ENCODE measurements at places on chromosomes 3 and 15.
A peak's percentile ranks its signal among the peaks of the same experiment; 100 is the strongest.

DNA sequence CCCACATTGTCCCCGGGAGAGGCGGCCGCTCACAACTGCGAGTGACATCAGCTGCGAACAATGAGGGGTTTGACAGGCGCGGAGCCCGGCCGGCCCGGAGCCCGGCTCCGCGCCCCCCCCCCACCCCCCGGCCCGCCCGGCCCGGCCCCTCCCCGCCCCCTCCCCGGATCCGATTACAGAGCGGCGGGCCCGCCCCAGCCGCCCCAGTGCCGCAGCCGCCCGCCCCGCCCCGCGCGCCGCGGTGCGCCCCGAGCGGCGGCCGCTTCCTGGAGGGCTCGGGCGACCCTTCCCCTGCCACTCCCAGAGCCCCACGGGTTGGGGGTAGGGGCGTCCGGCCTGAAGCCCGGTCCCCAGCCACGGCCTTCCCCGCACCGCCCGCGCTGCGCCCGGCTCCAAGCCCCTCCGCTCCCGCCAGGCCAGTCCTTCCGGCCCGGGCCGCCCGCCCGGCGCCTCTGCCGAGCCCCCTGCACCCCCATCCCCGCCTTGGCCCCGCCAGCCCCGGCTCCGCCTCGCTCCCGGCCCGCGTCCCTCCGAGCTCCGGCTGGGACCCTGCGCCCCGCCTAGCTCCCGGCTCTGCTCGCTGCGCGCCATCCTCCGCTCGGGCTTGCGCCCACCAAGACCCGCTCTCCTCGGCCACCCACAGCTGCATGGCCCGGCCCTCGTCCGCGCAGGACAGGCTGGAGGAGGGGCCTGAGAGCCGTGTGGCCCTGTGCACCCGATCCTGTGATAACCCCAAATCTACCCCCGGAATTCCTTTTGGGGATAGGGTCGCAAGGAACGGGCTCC lies at the start of gene PCBP4:
PCBP4 (minus strand) TSS at position 71 of the 786 bp plus-strand sequence. CDS start 6,214 bp downstream, outside the sequence.
- peak; percentile 53 for DNase-seq

DNA sequence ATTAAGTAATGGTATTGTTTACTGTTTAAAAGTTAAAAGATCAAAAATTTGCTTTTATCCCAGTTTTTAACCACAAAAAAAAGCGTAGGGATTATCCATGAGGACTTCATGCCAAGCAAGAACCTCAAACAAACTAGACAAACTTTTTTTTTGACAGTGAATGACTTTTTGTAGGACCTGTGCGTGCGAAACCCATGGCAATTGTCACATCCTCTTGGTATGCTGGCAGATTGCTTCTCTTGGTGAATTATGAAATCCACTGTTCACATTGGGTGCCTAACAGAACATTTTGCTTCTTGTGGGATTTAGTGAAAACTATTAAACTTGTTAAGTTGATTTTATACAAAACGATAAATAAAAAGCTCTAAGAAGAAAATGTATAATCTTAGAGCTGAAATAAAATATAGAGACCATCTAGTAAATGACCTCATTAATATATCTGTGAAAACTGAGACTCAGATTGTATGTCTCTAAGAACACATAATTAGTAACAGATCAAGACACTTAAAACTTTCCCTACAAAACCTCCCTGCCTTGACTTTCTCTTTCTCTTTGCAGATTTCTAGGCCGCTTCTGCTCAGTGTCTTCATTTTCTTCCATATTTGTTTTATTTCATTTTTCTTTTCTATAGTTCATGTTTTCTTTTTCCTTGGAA lies 87.3 kb upstream of the CGNL1 start:
- DNase-seq: no peak

- DNase-seq: no peak
Observed at GRCh38 chr3:62882676-62883200, 7.5 kb upstream of the CADPS start.

DNA sequence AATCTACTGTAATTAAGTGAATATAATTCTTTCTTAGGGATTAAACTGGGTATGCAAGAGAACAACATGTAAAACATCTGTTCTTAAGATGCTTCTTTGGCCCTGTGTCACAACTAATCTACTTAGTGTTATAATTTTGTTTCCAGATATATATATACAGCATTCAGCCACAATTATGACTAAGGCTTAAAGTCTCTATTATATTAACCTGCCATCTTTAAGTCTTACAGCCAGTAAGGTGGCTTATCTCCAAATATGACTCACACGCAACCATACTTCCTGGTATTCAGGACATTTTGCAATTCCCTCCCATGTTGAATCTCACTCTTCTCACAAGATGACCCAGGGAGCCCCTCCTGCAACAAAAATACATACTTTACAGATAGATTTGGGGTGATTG lies 6.6 kb upstream of the KBTBD8 start:
- no peak for DNase-seq

- no peak for DNase-seq
Observed at GRCh38 chr3:142236173-142236572, 10.8 kb upstream of the GK5 start.

DNA sequence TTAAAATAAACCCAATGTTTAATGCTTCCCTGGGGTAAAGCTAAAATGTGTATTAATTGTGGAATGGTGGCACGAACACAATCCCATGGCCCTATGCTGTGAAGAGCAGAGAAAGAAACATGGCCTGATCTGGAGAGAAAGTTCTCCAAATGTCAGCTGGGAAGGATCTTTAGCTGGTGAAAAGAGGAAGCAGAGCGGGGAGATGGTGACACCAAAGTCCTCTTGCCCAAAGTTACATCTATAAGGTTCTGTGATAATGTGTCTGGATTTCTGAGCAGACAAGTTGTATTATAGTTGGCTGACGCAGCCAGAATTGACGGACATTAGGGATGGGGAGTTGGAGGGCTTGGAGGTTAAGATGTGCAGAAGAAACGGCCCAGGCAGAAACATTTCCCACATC lies 196.2 kb downstream of the CHST2 start:
- no peak for DNase-seq

DNA sequence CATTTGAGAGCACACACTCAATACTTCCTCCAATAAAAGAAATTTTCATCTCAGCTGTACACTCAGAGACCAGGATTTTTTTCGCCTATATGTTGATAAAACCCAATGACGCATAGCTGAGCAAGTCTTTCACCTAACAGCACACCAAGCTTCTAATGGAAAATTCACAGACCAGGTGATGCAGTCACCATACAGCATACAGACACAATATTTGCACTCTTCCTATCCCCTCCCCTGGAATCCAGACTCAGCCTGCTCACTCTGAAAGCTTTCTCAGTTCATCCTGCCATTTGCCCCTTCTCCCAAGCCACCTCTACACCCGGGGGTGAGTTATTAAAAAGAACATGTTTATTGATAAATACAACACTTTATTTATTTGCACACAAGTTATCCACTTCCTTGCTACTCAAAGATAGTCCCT lies 1.7 kb downstream of the TBC1D5 start:
- no peak for DNase-seq
